Jurkat, Clone E6-1 (cell line): ENCODE measurements at places on chromosomes 3 and 15.

GRCh38 chr15:69131362-69132220, 28.8 kb upstream of the GLCE start:
- DNase-seq: no peak

DNA sequence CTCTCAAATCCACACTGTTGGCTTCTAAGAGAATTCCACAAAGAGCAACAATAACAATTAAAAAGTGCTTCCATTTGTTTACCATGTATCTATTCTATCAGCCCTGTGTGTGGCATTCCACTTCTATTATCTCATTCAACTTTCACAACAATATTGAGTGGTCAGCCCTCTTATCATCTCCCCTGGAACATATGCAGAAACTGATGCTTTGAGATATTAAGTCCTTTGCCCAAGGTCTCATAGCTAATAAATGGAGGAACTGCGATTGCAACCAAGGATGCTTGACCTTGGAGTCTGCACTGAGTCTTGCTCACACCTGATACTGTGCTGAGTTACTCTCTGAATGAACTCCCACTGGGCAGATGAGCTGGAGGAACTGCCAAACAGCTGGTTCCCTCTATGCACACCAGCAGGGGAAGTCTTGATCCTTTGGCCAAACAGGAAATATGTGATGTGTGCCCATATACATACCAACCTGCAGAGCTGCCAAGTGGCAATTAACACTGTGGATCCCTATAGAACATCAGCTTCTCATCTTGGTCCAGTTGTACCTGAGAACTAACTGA, 144.7 kb upstream of the WNT5A start:
- no peak for DNase-seq

DNA sequence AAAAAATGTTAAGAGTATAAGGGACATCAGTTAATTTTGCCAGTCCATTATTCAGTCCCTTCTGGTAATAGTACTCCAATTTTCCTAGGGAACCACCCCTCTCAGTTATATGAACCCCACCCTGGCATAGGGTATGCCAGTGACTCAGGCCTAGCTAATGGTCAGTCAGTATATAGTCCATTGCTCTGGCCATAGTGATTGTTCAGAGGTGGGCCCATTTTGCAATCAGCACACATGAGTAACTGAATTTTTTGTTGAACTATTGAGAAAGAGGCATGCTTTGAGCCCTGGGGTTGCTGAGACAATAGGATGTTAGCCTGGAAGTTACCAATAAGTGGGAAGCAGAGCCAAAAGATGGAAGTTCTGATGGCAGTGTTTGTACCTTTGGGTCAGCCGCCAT, 4.1 kb downstream of the LRCH3 start:
- DNase-seq: no peak

- no peak for DNase-seq
Measured at GRCh38 chr3:98359993-98360675, 6.5 kb downstream of the OR5K4 start.

DNA sequence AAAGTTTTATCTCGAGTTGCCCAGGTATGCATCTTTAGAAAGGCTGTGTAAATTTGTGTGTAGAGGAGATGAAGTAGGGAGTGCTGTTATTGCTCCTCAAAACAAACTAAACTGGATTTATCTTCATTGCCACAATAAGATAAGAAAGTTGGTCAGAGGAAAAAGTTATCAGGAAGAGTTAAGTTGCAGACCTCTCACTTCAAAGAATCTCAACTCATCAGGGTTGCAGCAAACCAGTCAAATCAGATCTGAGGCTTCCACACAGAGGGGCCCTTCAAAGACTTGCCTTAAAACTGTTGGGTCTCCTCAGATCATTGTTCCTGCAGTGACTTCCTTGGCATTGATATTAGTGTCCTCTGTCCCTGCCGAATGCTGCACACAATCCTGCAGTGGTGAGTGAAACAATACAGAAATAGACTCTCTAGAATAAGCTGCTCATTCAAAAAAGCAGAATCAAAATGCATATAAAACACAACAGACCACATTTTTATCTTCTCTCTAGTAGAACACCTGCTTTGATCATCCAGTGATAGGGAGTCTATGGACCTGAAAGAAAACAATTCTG, 191.2 kb upstream of the CBLB start:
- DNase-seq: peak; percentile 6

GRCh38 chr3:2484162-2485026, 385.7 kb downstream of the CNTN4 start:
- no peak for DNase-seq

GRCh38 chr3:38022301-38022700, 7.1 kb downstream of the PLCD1 start:
- DNase-seq: no peak

DNA sequence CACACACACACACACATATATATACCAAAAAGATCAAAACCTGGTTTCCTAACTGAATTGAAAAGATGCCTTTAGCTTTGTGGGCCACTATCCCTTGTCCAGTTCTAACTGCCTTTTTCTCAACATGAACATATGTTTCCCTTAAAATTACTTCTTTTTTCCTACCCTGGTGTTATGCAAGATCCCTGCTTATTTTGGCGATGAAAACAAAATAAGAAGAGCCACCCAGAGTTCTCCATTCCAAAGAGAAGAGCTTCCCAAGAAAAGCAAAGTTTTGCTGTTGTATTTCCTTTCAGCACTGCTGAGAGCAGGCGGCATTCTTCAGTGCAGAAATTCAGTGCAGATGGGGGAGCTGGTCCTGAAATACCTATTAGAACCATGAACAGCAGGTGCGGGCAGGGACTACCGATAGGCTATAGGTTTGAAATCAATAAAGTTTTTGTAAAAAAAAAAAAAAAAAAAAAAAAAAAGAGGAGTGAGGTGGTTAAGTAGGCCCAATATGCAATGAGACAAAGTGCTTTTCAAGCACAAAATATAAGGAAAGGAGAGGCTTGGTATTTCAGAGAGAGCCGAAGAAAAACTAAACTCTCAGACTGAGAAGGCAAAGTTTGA, 238.0 kb downstream of the FOXP1 start:
- no peak for DNase-seq

DNA sequence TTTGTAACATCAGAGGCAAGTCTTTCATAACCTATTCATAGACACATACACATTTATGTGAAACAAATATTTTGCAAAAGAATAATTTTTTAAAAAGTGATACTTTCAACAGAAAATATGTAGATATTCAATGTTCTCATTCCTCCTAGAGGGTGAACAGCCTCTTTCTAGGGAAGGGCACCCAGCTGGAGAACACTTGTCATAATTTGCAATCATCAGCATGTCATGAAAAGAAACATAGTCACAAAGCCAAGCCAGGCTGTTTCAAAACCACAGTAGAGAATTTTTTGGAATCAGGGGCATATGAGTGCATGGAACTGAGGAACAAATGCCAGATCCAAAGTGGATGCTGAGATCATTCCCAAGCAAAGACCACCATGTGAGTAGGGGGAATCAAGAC, 406.9 kb upstream of the ADAMTS9 start:
- DNase-seq: no peak

DNA sequence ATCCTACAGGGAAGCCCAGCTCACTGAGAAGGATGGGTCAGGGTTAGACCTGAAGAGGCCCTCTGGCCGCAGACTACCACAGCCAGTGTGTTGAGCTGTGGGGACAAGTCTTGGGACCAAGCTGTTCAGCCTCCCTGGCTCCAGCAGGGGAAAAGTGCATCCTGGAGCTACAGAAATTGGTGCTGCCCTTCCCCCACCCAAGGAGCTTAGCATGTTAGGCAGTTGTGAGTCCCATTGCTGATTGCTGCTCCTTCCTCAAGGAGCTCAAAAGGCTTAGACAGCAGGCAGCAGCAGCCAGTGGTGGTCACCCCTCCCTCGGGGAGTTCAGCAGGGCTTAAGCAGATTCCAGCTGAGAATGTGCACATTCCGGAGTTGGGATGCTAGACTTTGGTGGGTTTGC, 165.6 kb downstream of the ATP8B4 start:
- no peak for DNase-seq

GRCh38 chr3:16130066-16130465, 44.4 kb upstream of the GALNT15 start:
- no peak for DNase-seq

DNA sequence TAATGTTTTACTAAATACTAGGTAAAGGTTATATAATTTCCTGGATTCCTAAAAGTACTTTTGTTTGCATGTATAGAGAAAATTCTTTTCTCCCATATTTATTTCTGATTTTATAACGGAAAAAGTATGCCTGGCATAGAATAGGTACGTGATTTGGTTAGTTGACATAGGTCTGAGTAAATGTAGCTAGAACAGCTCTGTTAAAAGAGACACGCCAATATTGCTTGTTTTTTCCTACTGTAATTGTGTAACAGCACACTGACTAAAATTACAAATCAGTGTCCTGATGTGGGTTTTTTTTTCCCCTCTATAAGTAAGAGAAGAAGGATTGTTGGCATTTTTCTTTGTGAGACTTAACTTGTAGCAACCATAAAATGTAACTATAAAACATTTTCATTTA, 26.7 kb downstream of the KLHL24 start:
- DNase-seq: no peak

GRCh38 chr3:157922614-157923013, 183.6 kb downstream of the SHOX2 start:
- DNase-seq: no peak

- DNase-seq: peak; percentile 24
Measured at GRCh38 chr3:43505351-43505750, 116.5 kb downstream of the ANO10 start.

DNA sequence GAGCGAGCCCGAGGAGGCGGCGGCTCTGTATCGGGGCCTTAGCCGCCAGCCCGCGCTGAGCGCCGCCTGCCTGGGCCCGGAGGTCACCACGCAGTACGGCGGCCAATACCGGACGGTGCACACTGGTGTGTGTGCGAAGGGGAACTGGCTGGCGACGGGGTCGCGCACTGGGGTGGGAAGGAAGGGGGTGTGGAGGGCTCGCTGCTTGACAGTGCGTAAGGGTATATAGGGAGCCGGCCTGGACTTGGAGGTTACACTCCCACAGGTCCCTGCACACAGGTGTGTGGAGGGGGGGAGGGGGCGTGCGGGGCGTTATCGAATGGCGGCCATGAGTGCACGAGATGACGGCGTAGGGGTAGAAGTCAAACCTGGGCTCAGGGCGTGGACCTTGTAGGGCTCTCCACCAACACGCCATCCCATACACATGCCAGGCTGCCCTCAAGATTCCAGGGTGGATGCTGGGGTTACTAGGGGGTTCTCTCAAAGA, 389 bp downstream of the APEH start:
- no peak for DNase-seq

DNA sequence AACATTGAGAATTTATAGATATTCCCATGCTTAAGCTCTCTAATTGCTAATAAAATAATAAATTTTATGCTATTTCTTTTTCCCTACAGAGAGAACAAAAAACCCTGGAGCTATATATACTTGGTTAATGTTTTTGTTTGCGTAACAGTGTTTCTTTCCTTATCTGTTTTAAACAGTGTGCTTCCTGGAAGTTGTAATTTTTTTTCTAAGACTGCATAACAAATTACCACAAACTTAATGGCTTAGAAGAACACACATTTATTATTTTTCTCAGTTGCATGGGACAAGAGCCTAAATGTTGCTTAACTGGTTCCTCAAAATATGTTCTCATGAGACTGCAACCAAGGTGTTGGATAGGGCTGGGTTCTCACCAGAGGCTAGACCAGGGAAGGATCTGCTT, 49.7 kb upstream of the DPH6 start:
- no peak for DNase-seq

GRCh38 chr3:67335813-67336212, 318.6 kb downstream of the SUCLG2 start:
- DNase-seq: no peak

DNA sequence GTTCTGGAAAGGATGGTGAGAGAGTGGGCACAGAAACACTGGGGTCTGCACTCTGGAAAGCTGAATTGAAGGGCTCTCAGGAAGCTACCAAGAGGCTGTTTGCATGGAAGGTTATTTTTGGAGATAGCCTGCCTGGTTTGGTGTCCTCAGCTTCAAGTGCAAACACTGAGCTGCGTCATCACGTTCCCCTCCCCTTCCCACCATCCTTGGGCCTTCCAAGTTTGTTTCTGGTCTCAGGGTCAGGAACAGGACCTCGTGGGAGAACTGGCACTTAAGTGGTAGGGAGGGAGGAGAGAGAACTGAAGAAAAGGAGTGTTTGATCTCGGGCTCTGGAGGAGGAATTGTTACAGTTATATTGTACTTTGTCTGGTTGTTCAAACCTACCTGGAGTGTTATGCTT, 10.6 kb downstream of the ST6GAL1 start:
- DNase-seq: no peak

DNA sequence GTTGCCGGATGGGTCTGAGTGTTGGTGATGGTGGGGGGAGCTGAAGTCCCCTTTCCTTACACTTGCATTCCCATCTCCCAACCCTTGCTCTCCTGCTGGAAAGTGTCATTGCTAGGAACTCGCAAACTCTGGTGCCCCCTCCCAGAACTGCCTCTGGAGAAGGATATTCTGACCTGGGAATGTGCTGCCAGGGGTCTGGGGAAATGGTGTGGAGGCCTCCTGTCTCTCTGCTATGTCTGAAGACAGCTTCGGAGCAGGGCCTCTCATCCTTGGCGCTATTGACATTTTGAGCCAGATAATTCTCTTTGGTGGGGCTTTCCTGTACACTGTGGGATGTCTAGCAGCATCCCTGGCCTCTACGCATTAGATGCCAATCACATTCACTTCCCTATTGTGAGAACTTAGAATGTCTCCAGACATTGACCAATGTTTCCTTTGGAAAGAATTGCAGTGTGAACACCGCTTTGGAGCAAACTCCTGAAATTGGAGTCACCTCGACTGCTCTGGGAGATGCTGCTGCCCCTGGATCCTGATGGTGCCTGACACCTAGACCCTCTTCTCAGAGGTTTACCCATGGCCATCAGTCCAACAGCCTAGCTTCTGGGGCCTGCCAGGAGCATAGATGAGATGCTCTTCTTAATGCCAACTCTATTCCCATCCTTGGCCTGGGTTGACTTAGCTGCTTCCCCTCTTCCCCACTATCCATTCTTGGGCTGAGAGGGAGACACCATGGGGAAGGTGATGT, 2.2 kb upstream of the KY start:
- no peak for DNase-seq

DNA sequence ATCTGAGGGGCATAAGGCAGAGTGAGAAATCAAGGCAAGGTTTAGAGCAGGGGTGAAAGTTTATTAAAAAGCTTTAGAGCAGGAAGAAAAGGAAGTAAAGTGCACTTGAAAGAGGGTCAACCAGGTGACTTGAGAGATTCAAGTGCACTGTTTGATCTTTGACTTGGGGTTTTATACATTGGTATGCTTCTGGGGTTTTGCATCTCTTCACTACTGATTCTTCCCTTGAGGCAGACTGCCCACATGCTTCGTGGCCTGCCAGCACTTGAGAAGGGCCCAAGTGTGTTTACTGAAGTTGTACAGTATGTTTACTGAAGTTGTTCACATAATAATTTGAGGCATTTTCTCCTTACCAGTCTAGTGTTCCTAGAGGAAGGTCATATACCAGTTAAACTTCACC, 367.0 kb upstream of the UBE2E2 start:
- DNase-seq: peak; percentile 5

DNA sequence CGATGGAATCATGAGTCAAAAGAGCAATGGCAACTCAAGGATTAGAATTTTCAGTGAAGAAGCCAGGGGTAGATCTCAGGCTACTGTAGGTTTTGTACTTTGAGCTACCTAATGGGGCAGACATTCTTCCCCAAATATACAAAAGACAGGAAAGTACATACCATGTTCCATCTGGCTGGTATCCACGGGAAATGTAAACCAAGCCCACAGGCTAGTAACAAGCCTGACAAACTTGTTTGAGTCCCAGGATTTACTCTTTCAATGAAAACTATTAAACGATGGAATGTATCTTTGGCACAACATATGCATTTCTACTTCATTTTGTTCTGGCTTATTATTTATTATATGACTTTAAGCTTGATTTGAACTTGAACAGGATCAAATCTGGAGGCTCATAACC, 44.2 kb upstream of the GOLIM4 start:
- no peak for DNase-seq

- no peak for DNase-seq
Measured at GRCh38 chr3:24311881-24312280, 182.8 kb downstream of the THRB start.
